PC-9 (cell line): ENCODE measurements at places on chromosomes 2 and 18.

DNA sequence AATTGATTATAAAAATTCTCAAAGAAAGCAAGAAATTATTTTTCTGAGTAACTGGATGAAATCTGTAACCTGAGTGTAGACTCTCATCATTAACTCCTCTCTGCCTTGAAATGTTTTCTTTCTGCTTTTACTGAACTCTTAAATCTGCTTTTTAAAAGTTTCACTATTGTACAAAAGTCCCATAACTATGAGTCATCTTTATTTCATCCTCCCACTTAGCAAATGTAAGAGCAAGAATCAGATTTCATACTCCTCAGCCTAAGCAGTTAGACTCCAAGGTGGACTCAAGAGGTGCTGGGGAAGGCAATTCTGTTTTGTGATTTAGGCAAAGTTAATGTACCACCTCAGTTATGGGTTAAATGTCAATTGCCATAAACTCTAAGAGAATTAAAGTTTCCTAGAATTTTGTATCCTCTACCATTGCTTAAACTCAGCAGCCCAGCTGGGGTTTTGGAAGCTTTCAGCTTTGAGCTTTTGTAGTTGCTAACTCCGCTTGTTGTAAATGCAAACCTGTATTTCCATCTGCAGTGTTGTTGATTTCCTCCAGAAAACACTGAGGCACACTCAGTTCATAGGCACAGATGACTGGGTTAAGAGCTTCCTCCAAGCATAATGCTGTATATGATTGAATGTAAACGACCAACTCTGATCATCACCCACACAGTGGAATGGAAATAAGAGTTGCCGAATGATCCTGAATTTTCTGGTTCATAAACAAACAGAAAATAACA, 268.8 kb downstream of the ARHGAP15 start:
- no peak overlapping the region for H3K4me3 ChIP-seq
- H3K27ac ChIP-seq: no peak overlapping the region
- DNase-seq: no peak

DNA sequence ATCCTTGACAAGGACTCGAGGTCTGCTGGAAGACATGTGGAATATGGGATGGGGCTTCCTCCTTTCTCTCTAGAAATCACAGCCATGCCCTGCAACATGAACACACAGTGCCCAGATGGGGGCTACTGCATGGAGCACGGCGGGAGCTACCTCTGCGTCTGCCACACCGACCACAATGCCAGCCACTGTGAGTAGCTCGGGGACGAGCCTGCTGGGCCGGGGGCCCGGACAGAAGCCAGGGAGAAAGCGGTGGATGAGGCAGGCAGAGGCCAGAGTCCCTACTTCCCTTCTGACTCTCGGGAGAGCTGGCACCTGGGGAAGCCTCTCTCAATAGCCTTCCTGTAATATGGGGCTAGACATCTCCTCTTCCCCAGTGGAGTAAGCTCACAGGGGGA, 50.5 kb downstream of the SNED1 start:
- DNase-seq: no peak
- no peak overlapping the region for H3K4me3 ChIP-seq
- H3K27me3 ChIP-seq: peaks cover 34% of the 10 kb centered on the region
- no peaks in the 10 kb centered on the region for H3K36me3 ChIP-seq
- no peaks in the 10 kb centered on the region for H3K4me1 ChIP-seq

GRCh38 chr2:144010096-144010836, 509.7 kb downstream of the ZEB2 start:
- DNase-seq: no peak
- H3K27ac ChIP-seq: no peak overlapping the region
- no peaks in the 10 kb centered on the region for H3K4me1 ChIP-seq
- no peaks in the 10 kb centered on the region for H3K27me3 ChIP-seq

- no peaks in the 10 kb centered on the region for H3K27me3 ChIP-seq
- H3K4me3 ChIP-seq: no peak overlapping the region
- no peak for DNase-seq
- no peaks in the 10 kb centered on the region for H3K4me1 ChIP-seq
Measured at GRCh38 chr2:218259099-218259961, 1.5 kb upstream of the GPBAR1 start.

DNA sequence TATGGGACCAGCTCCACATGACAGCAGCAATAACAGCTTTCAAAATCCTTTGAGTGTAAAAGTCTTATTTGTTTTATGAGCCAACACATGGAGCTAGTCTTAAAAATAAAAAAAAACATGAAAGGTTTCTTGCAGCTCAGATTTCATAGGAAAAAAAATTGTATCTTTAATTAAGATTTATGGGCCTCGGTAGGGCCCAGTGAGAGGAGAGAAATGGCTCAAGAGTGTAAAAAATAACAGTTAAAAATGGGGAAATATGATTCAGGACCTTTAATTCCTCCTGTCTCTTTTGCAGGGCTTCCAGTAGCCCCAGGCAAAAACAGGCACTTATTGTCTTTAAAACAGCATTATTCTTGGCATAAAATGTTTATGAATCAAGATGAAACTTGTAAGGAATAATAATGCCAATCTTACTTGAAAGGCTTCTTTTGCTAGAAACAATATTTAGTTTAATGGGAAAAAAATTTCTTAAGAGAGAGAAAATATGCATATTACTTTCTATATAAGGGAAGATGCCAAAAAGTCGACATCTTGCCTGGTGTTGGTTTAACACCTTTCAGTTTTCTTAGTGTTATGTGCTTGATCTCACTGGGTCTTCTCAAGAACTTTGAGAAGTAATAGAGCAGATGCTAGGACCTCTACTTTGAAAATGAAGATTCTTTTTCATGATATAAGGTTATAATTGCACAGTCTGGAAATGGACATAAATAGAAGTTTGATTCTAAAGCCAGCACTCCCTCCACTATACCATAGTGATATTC, 71.3 kb upstream of the SETBP1 start:
- H3K36me3 ChIP-seq: no peaks in the 10 kb centered on the region
- no peak overlapping the region for H3K4me3 ChIP-seq
- no peak overlapping the region for H3K27ac ChIP-seq

GRCh38 chr18:78497641-78498040, 482.0 kb upstream of the SALL3 start:
- DNase-seq: no peak
- peaks cover 51% of the 10 kb centered on the region for H3K27me3 ChIP-seq
- H3K4me3 ChIP-seq: no peak overlapping the region
- no peak overlapping the region for H3K27ac ChIP-seq
- no peaks in the 10 kb centered on the region for H3K4me1 ChIP-seq

DNA sequence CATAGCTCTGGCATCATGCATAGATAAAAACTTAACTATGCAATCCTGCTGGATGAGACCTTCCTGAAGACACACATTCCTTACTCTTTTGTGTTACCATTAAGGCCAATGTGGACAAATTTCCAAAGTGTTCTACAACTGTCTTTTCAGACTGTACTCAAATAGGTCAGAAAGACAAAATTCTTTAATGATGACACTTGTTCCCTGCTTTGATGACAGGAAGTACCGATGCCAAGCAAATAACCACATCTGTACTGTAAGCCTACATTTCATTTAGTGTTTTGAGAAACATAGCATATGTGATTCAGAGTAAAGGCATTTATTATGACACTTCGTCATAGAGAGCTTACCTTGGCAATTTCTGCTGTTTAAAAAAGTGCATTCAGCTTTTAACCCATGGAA, 55.0 kb downstream of the PMAIP1 start:
- no peaks in the 10 kb centered on the region for H3K36me3 ChIP-seq
- H3K27ac ChIP-seq: peak overlapping the region; percentile 91
- H3K4me3 ChIP-seq: no peak overlapping the region
- H3K4me1 ChIP-seq: peaks cover 81% of the 10 kb centered on the region
- no peaks in the 10 kb centered on the region for H3K27me3 ChIP-seq

GRCh38 chr2:140596447-140596846, 1534.4 kb downstream of the LRP1B start:
- H3K27ac ChIP-seq: no peak overlapping the region
- no peaks in the 10 kb centered on the region for H3K27me3 ChIP-seq
- no peaks in the 10 kb centered on the region for H3K4me1 ChIP-seq
- H3K36me3 ChIP-seq: no peaks in the 10 kb centered on the region
- no peak for DNase-seq

DNA sequence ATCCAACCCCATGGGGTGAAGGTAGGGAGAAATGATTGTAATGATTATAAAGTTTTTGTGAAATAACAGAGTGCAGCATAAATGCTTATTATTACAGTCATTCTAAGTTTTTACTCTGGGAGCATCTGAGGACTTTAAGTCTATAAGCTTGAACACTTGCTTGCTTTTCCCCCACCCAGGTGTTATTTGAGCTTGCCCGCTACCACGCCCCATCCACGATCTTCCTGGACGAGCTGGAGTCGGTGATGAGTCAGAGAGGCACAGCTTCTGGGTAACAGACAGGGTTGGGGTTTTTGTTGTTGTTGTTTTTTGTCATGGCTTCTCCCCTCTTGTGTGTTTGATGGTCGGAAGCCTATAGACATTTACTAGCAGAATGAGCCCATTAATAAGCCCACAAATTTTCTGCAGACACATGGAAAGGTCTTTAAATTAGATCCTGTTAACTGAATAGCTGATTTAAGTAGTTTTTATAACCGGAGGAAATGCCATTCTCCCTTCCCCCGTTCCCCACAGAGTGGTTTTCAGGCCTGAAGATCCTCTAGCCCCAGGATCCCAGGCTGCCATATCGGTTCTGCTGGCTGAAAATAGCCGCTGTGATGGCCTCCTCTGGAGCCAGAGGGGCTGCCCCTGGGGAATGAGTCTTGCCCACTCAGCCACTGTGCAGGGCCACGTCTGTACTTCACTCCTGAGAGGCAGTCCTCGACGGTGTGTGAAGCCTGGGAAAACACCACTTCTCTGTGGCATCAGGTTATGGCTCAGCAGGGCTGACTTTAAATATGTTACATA, 39.9 kb upstream of the ELOA2 start:
- H3K27ac ChIP-seq: no peak overlapping the region
- no peak overlapping the region; the same call in 1 of the 2 replicates for H3K4me3 ChIP-seq
- no peaks in the 10 kb centered on the region for H3K36me3 ChIP-seq
- H3K27me3 ChIP-seq: no peaks in the 10 kb centered on the region
- H3K4me1 ChIP-seq: peaks cover 10% of the 10 kb centered on the region

GRCh38 chr2:180494286-180494685, 486.1 kb upstream of the UBE2E3 start:
- H3K36me3 ChIP-seq: no peaks in the 10 kb centered on the region
- DNase-seq: no peak
- H3K4me3 ChIP-seq: no peak overlapping the region
- no peaks in the 10 kb centered on the region for H3K4me1 ChIP-seq

GRCh38 chr2:74927621-74928020, 30.8 kb upstream of the POLE4 start:
- DNase-seq: no peak
- 0 out of 2 replicates have a peak, but pooled peaks cover 8% of the 10 kb centered on the region for H3K36me3 ChIP-seq
- H3K4me1 ChIP-seq: peaks cover 6% of the 10 kb centered on the region; the same call in 1 of the 2 replicates

GRCh38 chr2:144666032-144666431, 146.1 kb upstream of the ZEB2 start:
- no peaks in the 10 kb centered on the region for H3K27me3 ChIP-seq
- no peaks in the 10 kb centered on the region; the same call in 1 of the 2 replicates for H3K4me1 ChIP-seq
- H3K27ac ChIP-seq: no peak overlapping the region
- no peak overlapping the region for H3K4me3 ChIP-seq
- no peak for DNase-seq

DNA sequence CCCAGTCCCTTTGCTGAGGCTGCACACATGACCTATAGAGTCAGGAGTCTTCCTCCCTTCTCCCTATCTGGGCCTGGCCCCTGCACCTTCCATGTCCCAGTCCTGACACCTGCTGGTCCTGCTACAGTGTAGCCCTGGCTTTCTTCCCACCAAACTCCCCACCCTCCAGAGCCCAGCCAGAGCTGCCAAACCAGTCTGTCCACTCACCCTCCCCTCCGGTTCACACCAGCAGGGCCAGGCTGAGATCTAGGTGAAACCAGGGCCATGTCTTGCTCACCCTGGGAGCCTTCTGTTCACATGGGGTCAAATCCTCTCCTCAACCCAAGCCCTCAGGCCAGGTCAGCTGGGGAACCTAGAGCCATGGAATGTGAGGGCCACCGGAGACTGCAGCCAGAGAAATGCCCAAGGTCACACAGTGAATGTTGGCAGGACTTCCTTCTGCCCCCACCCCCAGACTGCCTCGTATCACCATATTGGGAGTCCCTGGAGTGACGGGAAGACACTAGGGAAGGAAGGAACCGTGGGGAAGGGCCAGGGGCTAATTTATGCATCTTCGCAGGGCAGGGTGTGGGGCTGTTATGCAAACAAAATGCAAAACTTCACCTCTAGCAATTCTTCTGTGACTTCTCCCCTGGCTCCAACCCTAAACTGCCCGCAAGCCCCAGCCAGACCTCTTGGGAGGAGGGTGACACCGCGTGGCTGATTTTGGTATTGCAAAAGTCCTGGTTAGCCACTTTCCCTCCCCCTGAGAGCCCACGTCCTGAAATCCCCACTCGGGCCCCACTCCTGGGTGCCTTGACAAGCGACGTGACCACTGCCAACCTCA, 14.6 kb downstream of the TNS1 start:
- no peaks in the 10 kb centered on the region for H3K36me3 ChIP-seq
- H3K27me3 ChIP-seq: no peaks in the 10 kb centered on the region
- H3K4me3 ChIP-seq: no peak overlapping the region; the same call in 1 of the 2 replicates
- peak overlapping the region; percentile 79 for H3K27ac ChIP-seq
- H3K4me1 ChIP-seq: peaks cover 18% of the 10 kb centered on the region

DNA sequence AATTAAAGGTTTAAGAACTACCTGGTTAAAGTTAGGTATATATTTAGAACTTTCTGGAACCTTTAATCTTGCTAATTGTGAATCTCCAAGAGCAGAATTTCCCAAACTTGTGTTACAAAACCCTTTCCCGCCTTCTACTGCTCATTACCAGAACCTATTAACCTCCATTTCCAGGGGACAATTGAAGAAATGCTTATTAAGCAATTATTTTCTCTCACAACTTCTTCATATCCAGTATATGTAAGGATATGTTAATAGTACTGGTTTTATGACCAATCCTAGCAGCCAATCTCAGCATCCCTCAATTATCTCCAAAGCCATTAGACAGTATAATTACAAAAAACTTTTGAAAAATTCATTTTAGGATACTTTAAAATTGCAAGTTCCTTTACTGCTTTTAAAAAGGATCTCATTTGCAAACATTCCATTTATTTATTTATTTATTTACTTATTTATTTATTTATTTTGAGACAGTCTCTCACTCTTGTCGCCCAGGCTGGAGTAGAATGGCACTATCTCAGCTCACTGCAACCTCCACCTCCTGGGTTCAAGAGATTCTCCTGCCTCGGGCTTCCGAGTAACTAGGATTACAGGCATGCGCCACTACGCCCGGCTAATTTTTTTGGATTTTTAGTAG, 3.7 kb downstream of the GFPT1 start:
- H3K4me3 ChIP-seq: no peak overlapping the region
- H3K27ac ChIP-seq: peak overlapping the region; percentile 64; the same call in 1 of the 2 replicates
- H3K27me3 ChIP-seq: no peaks in the 10 kb centered on the region
- no peak for DNase-seq
- peaks cover 10% of the 10 kb centered on the region for H3K36me3 ChIP-seq
- peaks cover 58% of the 10 kb centered on the region for H3K4me1 ChIP-seq

GRCh38 chr2:219752726-219753125, 125.3 kb downstream of the SLC4A3 start:
- no peak for DNase-seq
- no peak overlapping the region for H3K27ac ChIP-seq
- H3K36me3 ChIP-seq: no peaks in the 10 kb centered on the region
- H3K4me3 ChIP-seq: no peak overlapping the region
- no peaks in the 10 kb centered on the region for H3K4me1 ChIP-seq

GRCh38 chr2:44975571-44976450, 33.4 kb downstream of the SIX2 start:
- no peaks in the 10 kb centered on the region for H3K27me3 ChIP-seq
- no peaks in the 10 kb centered on the region for H3K36me3 ChIP-seq
- no peaks in the 10 kb centered on the region for H3K4me1 ChIP-seq

GRCh38 chr2:20050646-20051531, 539 bp downstream of the LAPTM4A start:
- H3K4me3 ChIP-seq: peak overlapping the region; percentile 85
- H3K4me1 ChIP-seq: peaks cover 36% of the 10 kb centered on the region

- no peaks in the 10 kb centered on the region for H3K4me1 ChIP-seq
- H3K27ac ChIP-seq: no peak overlapping the region
- H3K36me3 ChIP-seq: no peaks in the 10 kb centered on the region
- no peak for DNase-seq
- no peaks in the 10 kb centered on the region for H3K27me3 ChIP-seq
Measured at GRCh38 chr2:159982842-159983785, 79.3 kb downstream of the PLA2R1 start.
